T-helper 2 cell (primary cell): ENCODE measurements at places on chromosomes 7 and 10.

DNA sequence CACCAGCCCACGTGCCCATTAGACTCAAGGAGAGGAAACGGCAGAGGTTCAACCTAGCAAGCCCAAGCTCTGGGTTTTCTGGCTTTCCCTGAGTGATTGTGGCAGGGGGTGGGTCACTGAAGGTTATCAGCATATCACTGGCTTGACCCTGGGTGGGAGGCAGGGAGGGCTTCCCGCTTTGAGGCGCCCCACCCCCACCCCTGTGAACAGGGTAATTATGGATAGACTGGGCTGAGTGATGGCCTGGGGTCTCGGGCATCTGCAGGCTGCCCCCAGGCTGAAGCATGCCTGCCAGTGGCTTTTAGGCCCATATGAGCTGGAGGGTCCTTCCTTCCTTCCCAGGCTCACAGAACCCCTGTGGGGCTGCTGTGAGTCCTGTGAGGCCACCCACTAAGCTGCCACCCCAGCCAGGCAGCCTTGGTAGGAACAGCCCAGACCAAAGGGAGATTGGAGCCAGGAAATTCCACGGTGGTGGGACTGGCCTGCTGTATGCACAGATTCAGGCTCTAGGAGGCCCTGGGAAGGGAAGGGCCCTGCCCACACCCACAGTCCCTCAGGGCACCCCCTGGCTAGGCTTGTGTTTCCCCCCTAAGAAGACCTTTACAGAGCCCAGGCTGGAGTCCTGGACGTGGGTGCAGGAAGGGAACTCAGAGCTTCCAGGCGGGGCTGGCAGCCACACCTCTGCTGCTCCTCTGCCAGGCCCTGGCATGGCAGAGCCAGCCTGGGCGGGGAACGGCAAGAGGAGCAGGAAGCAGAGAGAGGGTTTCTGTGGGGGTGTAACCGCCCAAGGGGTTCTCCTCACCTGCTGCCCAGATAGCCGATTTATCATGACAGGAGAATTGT is 33.1 kb downstream of the GPRIN2 start:
- DNase-seq: no peak

DNA sequence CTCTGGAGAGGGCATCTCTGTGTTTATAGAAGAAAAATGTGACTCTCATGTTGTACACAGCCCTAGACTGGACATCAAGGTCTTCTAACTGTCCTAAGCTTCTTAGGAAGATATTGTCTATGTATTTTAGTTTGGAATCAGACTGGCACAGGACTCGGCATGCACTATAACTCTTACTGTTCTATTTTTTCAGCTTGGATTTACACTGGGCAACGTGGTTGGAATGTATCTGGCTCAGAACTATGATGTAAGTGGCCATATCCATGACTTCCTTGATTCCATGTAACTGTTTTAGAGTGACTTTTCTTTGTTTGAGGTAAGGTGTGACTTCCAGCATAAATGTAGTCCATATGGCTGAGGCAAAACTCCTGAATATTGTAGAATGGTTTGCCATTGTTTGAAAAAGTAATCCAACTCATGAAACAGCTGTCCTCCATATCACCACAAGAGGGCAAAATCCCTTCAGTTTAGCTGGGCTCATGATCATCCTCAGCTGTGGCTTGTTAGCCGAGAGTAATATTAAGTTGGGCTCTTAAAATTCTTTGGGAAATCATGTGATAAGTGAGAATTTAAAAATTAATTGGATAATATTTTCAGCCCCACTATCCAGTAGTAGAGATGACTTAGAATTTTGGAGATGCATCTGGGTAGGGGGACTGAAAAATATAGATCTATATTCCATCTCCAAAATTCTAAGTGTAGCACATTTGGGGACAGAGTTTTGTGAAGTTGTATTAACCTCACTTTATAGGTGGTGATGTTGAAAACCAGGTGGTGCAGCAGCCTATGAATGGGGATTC is 10.4 kb downstream of the STMP1 start:
- DNase-seq: no peak

GRCh38 chr10:88106366-88106765 is 242.9 kb downstream of the PTEN start:
- no peak for DNase-seq

- peak; percentile 17 for DNase-seq
Measured at GRCh38 chr7:22640269-22640668, 86.7 kb upstream of the IL6 start.

DNA sequence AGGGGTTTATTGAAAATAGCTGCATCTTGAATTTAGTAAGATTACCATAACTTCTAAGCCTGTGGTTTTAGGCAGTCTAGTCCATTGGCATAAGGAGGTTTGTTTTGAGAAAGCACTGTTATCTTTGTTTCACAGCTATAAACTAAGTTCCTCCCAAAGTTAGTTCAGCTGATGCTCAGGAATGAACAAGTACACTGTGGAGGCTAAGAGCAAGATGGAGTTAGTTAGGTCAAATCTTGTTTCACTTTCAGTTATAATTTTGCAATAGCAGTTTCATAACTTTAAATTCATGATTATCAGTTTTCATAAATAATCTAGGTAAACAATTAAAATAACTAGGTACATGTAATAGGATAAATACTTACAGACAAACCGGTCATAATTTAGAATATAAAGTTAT is 15.4 kb downstream of the SEC61G start:
- no peak for DNase-seq

- no peak for DNase-seq
Measured at GRCh38 chr10:112919721-112920120, 30.3 kb upstream of the TCF7L2 start.

- peak; percentile 20 for DNase-seq
Measured at GRCh38 chr7:123624527-123625183, 23.0 kb downstream of the ASB15 start.

- no peak for DNase-seq
Measured at GRCh38 chr10:88893611-88894010, 13.6 kb downstream of the STAMBPL1 start.

- DNase-seq: no peak
Measured at GRCh38 chr7:64872351-64873154, 30.5 kb upstream of the ZNF273 start.

DNA sequence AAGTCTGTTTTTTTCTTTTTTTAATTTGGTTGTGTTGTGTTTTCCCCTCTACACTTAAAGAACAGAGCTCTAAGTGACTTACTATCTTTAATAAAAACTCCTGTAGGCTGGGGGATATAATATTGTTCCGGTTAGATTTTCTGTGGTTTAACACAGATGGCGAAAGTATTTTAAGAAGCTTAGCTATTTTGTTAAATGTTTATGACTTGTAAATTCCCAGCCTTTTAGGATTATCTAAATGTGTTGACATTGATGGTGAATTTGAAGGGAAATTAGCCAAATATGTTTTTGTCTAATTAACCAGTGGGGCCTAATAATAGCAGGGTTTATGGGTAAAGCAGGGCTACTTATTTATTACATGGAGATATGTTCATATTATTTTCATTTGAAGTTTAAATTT is 538.5 kb downstream of the INHBA start:
- DNase-seq: no peak

- DNase-seq: no peak
Measured at GRCh38 chr10:34514290-34514689, 300.8 kb downstream of the PARD3 start.

DNA sequence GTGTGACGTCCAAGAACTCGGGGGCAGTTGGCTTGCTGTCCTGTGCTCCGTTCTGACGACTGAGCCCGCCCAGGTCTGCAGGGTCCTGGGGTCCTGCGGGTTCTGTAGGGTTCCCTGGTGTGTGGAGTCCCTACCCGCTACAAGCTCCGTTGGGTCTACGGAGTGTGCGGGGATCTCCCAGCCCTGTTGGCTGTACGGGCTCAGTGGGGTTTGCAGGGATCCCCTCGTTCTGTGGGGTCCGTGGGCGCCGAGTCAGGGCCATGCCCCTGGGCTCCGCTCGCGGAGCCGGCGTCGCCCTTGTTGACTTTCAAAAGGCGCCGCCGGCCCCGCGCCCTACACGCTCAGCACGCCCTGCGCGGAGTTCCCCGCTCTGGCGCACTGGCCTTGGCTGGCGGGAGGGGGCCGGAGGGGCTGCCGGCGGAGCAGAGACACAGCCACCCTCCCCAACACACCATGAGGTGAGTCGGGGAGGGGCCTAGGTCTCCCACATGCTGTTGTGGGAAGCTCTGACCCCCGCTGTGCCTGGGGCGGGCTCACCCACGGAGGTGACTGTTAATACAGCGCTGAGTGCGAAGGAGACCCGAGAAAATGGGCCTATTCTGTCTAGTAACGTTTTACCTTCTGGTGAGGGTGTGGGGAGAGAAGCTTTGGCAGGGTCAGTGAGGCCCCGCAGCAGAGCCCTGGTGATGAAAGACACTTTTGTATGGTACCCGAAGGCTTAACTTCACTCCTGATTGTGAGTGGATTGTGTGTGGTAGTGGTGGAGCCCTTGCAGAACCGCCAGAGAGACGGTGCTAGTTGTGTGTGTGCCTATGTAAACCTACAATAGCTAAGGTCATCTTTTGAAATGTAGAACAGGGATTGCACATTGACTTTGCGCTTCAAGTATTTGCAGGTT is 8.1 kb downstream of the TASOR2 start:
- DNase-seq: peak; percentile 52

GRCh38 chr7:48045195-48045765 is 9.9 kb downstream of the C7orf57 start:
- DNase-seq: no peak

GRCh38 chr7:147060070-147060469 is 943.5 kb downstream of the CNTNAP2 start:
- no peak for DNase-seq

DNA sequence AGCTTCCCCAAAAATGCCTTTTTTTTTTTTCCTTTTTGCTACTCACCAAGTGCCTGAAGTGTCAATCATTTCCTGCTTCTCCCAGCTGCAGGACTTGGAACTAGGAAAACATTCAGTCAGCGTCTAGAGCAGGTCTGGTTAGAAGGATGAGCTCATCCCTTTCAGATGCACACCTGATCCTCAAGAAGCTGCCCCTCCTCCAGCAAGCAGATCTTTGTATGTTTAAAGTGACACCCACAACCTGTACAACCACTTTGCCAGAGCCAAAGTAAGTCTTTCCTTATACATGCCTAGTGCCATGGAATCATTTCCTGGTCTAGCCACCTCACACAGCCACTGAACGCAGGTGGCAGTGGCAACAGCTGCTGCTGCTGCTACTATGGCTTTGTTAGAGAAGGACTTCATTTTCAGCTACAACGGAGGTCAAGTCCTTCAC is 10.4 kb upstream of the USP54 start:
- DNase-seq: no peak

GRCh38 chr7:95276114-95276513 is 48.2 kb downstream of the PON1 start:
- no peak for DNase-seq

- no peak for DNase-seq
Measured at GRCh38 chr7:112744818-112745217, 45.4 kb downstream of the TMEM168 start.

DNA sequence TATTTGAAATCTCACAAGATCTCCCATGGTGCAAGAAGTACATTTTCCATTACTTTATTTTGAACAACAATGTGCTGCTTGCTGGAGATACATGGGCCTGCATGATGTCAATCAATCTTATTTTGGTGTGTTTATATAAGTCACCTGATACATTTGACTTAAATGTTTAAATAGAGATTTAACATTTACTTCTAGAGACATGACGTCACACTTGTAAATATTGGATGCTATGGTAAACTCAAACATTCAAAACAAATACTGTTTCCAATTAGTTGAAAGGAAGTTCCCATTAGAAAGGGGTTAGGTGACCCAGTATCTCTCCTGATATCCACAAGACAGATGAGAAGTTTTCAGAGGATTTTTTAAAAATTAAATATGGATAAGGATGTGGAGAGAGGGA is 214.5 kb downstream of the NSUN6 start:
- DNase-seq: no peak

DNA sequence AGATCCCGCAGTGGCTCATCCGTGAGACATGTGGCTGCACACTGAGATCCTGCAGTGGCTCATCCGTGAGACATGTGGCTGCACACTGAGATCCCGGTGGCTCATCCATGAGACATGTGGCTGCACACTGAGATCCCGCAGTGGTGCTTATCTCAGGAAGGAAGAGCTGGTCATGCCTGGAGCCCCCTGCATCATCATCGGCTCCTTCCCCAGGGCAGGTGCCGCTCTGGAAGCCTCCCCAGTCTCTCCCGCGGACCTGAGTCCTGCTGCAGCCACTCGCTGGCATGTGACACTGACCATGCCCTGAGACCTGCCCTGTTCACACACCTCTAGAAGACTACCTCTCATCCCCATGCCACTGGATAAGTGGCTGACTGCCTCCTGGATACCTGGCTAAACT is 181.3 kb downstream of the PTPRN2 start:
- DNase-seq: no peak

DNA sequence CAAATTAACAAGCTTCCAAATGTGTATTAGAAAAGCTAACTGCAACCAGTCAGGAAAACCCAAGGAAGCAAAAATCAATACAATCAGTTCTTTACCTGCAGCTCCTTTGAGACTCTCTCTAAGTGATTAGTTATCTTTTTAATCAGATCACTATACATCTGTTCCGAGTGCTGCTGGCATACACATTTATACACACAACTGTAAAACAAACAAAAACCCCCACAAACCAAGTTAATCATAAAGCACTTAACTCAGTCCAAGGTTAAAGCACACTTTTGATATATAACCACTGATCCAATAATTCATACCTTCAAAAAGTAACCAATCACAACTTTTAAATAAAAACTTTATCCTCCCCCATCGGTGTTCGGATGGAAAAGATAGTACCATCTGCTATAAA is 25.6 kb downstream of the CACUL1 start:
- no peak for DNase-seq

- DNase-seq: no peak
Measured at GRCh38 chr7:84502239-84502638, 307.6 kb upstream of the SEMA3A start.

DNA sequence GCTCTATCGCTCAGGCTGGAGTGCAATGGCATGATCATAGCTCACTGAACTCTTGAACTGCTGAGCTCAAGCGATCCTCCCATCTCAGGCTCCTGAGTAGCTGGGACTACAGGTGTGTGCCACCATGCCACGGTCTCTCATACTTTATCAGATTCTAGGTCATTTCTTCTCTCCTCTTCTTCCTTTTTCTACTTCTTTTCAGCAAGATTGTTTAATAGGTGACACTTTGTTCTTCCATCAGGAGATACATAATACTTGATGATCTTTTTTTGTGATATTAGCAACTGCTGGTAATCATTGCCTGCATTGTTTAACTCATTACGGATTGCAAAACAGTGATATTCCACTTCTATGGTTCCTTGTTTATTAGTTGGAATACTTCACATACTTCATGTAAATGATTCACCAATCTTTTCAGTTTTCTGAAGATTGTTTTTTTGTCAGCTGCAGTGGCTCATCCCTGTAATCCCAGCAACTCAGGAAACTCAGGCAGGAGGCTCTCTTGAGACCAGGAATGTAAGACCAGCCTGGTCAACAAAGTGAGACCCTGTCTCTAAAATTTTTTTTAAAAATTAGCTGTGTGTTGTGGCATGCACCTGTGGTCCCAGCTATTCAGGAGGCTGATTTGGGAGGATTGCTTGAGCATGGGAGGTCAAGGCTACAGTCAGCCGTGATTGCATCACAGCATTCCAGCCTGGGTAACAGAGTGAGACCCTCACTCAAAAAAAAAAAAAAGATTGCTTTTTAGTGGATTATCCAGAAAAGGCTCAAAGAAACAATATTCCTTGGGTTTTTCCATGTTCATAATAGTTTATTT is 36.2 kb upstream of the CHST3 start:
- no peak for DNase-seq

- no peak for DNase-seq
Measured at GRCh38 chr10:88386204-88386788, 196.8 kb downstream of the RNLS start.

GRCh38 chr10:106083572-106083971 is 1080.9 kb downstream of the SORCS1 start:
- DNase-seq: no peak
